Fibroblast of skin of back (primary cell): ENCODE measurements at places on chromosomes 11 and 22.

- no peak for DNase-seq
Measured at GRCh38 chr11:119478711-119479285, 55.8 kb upstream of the THY1 start.

- DNase-seq, result peak; percentile 80
Measured at GRCh38 chr11:78420255-78420764, 2.7 kb upstream of the GAB2 start.

- DNase-seq, result no peak
Measured at GRCh38 chr11:30533445-30533947, 52.7 kb downstream of the MPPED2 start.

DNA sequence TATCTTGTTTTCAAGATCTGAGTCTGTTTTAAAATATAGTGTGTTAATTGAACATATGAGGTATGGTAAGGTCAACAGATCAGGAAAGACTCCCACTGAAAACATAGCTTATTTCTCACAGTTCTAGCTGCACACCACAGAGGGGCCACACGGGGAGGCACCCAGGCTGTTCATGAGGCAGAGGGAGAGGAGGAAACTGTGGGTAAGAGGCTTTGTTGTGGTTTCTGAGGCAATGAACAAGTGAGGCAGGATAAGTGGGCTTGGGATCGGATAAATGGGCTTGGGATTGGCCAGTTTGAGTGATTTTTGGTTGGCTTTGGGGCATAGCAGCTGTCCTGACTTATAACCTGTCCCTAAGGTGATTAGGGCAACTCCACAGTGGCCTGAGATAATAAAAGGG, 242.1 kb downstream of the LUZP2 start:
- DNase-seq, result no peak

GRCh38 chr11:16881074-16881709, 133.0 kb downstream of the PLEKHA7 start:
- DNase-seq, result peak; percentile 32

DNA sequence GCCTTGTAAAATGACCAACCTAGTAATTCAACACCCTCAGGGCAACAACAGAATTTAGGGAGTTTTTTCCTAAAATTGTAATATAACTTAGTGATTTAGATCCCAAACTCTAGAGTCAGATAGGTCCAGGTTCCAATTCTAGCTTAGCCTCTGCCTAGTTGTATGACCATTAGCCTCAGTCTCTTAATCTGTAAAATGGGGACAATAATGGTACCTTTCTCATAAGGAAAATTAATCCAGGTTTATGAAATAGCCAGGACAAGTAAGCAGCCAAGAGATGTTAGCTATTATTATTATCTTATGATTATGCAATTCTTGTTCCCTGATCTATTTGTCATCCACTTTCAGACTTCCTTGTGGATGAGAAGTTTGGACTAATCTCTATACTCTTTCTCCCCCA, 4.1 kb downstream of the TFIP11 start:
- DNase-seq, result no peak

- no peak for DNase-seq
Measured at GRCh38 chr22:47018010-47018910, 255.8 kb downstream of the TBC1D22A start.

- no peak for DNase-seq
Measured at GRCh38 chr11:120903686-120904085, 120.2 kb upstream of the TBCEL start.

DNA sequence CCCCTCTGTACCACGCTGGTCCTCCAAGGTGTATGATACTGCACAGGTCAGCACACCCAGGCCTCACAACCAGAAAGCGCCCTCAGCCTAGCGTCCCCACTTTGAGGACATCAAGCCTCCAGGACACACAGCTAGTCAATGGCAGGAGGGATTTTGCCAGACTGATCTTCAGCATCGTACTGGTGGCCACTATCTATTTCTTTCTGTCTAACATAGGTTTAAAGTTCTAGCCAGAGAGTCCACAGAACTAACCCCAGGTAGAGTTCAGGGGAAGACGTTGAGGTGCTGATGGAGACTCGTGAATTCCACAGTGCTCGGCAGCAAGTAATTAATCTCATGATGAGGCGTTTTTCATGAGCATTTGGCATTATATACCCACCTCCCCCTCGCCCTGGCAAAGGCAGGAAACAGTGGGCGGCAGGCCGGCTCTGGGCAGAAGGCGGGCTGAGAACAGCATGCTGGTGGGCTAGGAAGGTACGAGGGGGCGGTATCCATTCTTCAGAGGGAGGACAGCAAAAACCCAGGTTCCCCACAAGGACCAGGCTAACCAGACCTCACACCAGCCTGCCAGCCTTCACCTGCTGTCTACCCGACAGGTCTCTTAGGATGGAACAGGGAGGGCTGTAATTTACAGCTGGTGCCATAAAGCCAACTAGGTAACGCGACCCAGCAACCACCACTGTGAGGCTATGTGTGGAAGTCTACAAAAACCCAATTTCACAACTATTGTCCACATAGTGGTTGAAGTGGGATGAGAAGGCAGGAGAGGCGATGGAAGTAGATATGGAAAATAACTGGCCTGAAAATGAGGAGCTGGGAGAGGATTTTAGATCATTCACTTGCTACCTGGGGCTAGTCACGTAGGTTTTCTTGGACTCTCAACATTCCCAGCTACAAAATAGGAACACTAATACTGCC, 18.5 kb downstream of the MYH9 start:
- no peak for DNase-seq

GRCh38 chr11:120235024-120235628, 4.8 kb upstream of the POU2F3 start:
- DNase-seq, result peak; percentile 35

- DNase-seq, result no peak
Measured at GRCh38 chr11:18191376-18191775, 18.7 kb downstream of the MRGPRX4 start.

GRCh38 chr11:93031386-93031785, 61.9 kb downstream of the MTNR1B start:
- peak; percentile 72 for DNase-seq

GRCh38 chr11:22479971-22480720, 142.0 kb downstream of the SLC17A6 start:
- DNase-seq, result no peak

GRCh38 chr22:30227438-30228228, 18.9 kb downstream of the LIF start:
- DNase-seq, result no peak

- DNase-seq, result no peak
Measured at GRCh38 chr11:108854346-108854745, 189.5 kb downstream of the DDX10 start.

DNA sequence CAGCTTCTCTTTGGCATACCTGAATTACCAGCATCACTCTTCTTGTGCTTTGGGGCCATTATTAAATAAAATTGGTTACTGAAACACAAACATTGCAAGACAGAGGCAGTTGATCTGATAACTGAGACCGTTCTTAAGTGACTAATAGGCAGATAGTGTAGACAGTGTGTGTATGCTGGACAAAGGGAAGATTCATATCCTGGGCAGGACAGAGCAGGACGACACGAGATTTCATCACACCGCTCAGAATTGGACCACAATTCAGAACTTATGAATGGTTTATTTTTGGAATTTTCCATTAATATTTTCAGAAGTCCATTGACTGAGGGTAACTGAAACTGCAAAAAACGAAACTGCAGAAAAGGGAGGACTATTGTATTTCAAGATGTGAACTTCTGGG, 68.6 kb downstream of the LDLRAD3 start:
- DNase-seq, result no peak

GRCh38 chr11:3217818-3218482, 663 bp downstream of the MRGPRG start:
- DNase-seq, result no peak

DNA sequence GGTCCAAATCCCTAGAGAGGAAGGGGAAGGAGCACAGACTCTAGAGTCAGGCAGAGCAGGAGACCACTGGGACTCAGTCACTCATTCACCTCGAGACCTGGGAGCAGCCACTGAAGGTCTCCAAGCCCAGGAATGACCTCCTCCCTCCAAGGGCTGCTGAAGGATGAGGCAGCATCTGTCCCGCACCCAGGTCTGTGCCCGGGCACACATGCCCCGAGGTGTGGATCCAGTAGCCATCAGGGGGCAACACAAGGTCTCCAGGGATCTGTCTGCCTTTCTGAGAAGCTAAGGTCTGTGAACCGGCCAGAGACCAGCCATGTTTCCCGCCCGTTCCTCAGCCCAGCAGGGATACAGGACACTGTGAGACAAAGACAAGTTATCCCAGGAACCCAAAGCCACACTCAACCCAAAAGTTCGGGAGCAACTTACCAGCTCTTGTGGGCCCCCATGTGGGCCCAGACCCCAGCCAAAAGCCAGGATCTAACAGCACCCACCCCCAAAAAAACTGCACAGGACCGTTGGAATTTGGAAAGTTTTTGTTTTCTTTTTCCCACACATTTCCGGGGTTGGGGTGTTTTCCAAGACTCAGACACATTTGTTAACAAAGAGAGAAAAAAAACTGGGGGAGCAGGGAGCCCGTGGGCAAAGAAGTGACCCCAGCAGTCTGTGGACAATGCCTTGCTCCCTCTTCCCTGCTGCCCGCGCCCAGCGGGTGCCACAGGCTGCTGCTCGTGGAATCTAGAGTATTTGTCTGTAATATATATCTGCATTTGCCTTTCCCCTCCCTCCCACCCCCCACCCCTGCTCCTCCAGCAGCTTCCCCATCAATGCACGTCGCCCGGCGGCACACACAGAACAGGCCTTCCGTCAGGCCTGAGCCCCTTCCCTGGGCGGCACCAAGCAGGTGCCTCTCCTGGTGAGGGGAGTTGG, 14.9 kb downstream of the SLC22A12 start:
- DNase-seq, result no peak

- no peak for DNase-seq
Measured at GRCh38 chr11:60169264-60169915, 13.5 kb downstream of the MS4A6A start.

DNA sequence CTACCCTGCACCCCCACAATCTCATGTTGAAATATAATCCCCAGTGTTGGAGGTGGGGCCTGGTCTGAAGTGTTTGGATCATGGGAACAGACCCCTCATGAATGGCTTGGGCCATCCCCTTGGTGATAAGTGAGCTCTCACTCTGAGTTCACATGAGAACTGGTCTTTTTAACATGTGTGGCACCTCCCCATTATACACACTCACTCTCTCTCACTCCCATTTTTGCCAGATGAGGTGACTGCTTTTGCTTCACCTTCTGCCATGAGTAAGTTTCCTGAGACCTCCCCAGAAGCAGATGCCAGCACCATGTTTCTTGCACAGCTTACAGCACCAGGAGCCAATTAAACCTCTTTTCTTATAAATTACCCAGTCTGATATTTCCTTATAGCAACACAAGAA, 32.1 kb upstream of the DRD2 start:
- DNase-seq, result no peak

DNA sequence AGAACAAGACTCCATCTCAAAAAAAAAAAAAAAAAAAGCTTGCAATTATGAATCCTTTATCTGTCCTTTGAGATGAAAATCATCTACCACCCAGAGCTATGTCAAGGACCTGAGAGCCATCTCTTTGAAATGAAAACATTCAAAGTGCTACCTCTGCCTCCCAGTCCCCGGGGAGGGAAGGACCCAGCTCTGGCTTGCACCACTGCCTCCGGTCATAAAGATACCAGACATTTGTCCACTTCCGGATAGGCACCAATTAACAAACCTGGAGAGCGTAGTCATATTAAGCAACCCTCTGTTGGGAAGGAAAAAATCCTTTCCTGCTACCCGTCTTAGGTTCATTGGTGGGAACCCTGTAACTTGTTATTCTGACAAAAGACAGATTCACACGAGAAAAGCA, 98.6 kb downstream of the ARHGAP8 start:
- no peak for DNase-seq

- DNase-seq, result no peak
Measured at GRCh38 chr11:40161854-40162410, 1297.5 kb downstream of the LRRC4C start.

DNA sequence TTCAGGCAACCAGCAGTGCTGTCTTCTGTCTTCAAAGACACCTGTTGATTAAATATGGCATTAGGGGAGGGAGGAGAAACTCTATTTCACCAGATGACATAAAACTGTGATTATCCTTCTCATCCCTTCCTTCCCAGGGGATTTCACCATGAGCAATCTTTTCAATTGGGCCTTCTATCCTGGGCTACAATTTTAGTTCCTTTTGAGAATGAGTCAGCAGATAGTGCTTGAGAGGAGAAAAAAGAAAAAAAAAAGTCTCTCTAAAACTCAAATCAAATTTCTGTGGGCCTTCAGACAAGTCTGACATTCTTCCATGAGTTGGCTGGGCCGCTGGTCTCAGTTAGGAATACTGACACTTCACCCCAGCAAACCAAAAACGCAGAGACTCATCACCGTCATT, 7.2 kb downstream of the FLI1 start:
- peak; percentile 84 for DNase-seq

DNA sequence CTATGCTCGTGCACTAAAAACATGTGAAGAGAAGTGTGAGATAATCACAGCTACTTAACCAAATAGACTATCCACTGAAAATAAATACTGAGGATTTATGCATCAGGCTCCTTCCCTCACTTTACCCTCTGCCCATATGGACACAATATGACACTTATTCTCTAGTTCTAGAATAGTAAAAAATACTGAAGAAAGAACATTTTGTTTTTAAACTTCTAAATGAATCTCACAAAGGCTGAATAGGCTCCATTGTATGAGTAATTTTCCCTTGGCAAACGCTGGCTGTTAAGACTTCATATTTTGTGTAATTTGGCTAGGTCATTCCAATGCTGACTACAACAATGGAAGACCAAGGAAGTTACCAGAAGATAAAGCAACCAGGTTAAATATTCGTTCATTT, 9.9 kb downstream of the HPS5 start:
- peak; percentile 45 for DNase-seq

DNA sequence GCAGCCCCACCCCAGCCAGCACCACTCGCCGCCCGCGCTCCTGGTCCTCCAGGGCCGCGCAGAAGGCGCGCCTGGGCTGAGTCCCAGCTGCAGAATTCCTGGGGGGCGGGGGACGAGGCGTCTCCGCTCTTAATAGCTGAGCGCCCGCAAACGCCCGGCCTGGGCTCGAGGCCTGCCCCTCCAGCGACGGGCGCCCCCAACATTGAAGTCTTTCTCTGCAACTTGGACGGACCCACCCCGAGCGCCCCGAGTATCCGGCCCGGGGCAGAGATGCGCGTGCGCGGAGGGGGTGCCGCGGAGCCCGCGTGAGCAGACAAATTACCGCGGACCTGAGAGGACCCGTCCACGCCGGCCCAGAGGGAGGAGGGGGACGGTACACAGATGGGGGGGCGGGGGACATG, 6.7 kb upstream of the SYT7 start:
- peak; percentile 34 for DNase-seq

- DNase-seq, result no peak
Measured at GRCh38 chr11:13924801-13925327, 37.7 kb upstream of the SPON1 start.
